Putamen (tissue), 1 donor: ENCODE measurements at places on chromosomes 5 and 9.

- no peak for DNase-seq
Observed at GRCh38 chr9:36881743-36882441, 152.2 kb downstream of the PAX5 start.

DNA sequence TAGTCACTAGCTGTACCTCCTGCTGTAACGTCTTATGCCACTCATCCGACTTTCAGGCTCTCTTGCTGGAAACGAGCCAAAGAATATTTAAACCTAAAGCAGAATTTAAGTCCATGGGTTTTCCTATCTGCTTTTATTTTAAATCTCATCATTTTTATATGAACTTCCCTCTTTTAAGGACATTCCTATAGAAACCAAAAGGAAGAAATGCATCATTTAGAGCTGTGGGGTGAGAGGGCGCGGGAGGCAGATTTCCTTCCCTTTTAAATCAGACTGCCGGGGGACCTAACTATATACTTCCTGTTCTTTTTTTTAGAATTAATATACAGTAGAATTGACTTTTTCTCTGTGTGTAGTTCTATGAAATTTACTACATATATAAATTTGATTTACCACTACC lies 468.8 kb downstream of the BNC2 start:
- DNase-seq, result no peak

DNA sequence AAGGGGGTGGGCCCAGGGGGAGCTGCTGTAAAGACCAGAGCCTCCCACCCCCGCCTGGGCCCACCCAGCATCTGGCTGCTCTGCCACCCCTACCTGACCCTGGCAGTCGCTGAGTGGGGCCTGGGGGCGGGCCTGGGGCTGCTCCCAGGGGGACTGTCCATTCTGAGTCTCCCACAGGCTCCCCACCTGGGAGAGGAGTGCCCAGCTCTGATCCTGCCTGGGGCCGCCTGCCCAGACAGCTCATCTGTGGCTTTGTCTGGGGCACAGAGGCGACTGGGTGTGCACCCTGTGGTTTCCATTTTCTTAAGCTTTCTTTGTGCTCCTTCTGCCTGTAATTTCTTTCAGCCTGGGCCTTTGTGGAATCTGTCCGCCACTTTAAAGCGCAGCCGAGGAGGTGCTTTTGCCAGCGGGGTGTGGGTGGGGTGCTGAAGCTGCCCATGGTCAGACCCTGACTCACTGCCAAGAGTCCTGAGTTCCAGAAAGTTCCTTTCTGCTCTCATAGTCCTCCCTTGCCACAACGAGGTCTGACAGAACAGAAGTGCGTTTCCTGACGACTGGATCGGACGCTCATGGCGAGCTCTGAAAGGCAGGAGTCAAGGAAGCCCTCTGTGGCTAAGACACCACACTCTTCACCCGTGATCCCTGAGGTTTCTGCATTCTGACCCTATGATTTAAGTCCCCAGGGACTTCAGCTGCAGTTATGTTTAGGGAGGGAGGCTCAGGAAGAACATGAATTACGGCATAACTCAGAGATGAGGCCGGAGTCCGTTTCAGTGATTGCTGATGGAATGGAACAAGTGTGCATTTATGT lies 225.0 kb downstream of the FANCC start:
- no peak for DNase-seq

DNA sequence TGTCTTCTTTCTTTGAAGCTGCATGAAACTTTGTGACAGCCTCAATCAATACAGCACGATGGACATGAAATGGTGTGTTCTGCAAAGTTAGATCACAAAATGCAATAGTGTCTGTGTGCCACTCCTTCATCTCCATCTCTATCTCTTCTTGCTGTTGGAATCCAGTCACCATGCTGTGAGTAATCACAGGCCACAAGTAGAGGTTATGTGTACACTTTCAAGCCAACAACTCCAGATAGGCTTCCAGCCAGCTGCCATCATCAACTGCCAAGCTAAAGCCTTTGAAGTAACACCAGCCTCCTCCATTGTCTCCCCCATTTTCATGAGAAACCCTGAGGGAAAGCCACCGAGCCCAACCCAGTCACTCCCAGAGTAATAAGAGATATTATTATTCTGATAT lies 360.6 kb downstream of the PTPRD start:
- no peak for DNase-seq

DNA sequence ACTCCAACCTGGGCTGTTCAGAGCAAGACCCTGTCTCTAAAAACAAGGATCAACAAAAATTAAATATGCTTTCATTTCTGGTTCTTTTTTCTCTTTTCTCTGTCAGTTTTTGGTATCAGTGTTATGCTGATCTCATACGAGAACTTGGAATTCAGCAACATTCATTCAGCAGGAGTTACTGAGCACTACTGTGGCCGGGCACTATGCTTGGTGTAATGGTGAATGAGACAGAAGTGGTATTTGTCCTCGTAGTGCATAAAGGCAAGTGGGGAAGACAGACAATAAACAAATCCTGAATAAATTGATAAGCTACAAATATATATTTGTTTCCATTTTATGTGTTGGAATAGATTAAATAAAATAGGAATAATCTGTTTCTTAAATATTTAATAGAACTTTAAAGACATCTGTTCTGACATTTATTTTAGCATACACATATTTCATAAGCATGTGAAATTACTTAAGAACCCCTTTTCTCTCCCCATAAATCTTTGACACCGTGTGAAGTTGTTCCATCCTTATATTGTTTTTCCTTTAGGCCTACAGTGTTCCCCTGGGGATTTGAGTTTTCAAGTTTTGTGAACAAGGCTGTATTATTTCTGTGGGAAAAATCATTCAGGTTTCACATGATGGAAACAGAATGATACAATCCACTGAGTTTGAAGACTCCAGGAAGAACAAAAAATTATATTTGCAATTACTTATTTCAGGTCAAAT lies 24.6 kb downstream of the UBAP1 start:
- no peak for DNase-seq
